Activated CD4-positive, CD25-positive, alpha-beta regulatory T cell (primary cell): ENCODE measurements at places on chromosomes 12 and 14.

DNA sequence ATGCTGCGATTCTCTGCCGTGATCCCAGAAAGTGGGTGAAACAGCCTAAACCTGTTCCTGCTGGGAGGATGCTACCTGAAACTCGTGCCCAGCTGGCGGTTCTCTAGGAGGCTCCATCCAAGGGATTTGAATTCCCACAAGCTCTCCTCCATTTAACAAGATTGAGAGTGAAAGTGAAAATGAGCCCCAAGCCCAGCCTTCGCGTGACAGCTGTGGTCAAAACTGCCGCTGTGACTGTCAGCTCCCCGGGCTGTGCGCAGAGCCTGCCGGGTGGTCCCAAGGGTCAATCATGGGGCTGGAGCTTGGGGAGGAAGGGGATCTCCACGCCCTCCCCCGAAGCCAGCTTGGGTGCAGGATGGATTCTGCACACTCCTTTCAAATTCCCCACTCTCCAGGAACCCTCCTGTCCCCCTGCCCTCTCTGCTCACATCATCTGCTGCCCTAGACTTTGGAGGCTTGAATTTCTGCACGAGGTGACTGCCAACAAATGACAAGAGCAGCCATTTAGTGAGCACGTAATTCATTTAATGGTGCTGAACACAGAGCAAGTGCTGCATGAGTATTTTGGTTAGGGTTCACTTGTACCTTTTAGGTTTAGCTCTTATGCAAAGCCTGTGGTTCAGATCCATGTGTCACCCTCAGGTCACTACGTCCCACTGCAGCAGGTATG is 5.3 kb downstream of the ASB2 start:
- peak; percentile 42 for DNase-seq

- no peak for DNase-seq
Measured at GRCh38 chr12:124497039-124497438, 70.4 kb downstream of the NCOR2 start.

DNA sequence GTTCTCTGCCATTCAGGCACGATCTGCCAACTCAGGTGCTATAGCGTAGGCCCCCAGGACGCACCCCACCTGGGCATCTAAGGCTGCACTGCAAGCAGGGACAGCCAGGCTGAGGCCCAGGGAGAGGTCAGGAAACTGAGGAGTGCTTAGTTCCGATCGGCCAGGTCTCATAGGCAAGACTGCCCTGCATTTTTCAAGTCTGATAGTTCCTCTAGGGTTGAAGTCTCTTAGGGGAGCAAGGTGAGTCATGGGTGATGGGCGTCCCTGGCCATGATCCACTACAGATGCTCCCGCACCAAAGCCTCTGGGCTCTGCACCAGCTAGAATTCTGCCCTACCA is 13.2 kb downstream of the NOPCHAP1 start:
- DNase-seq: no peak

DNA sequence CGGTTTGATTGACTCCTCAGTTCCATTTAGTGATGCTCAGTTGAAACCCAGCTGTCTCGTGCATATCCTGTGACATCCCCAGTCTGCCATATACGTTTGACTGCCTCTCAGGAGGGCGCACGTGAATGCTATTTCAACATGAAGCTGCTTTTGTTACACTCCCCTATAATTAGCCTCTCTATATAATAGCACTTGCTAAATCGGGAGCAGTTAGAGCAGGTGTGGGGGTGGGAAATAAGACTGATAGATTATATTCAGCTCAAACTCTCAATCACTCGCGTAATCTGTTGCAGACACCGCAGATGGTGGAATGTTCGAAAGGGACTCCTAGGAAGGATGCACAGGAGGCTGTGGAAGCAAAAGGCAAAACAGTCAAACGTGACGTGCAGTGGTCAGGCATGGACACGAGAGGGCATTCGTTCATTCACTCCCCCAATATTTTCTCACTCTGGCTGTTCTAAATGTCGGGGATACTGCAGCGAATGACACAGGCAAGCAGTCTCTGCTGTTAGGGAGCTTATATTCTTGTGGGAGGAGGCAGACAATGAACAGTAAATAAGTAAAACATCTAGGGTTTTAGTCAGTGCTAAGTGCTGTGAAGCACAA is 29.8 kb downstream of the KCNA1 start:
- no peak for DNase-seq
